ENCODE measurements at places on chromosomes 3 and 15.

GRCh38 chr3:129252748-129253147 lies 3.3 kb downstream of the COPG1 start:
- no peak for DNase-seq

- DNase-seq: peak; percentile 28
Observed at GRCh38 chr3:182713743-182714517, 79.4 kb upstream of the ATP11B start.

DNA sequence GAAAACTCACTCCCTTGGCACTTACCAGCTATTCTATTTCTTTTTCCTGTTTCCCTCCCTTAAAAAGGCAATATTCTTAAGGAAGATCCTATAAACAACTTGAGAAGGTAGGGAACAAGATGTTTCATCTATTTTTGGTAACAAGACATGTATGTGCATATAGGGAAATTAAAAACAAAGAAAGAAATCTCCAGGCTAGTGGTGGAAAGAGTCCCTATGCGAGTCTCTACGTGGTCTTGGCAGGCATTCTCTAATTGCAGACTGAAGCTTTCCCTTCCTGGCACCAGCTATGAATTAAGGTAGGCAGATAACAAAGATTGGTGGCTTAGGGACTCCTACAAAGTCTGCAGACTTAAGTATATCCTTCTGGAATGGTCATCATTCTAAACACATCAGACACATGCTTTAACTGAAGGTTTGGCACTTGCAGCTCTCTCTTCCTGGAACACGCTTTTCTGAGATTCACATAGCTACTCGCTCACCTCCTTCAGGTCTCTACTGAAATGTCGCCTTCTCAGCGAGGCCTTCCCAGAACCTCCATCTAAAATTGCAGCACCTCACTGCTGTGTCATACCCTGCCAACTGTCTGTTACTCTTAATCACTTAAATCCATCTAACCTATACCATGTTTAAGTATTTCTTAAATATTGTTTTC lies 336.0 kb downstream of the VGLL3 start:
- DNase-seq: no peak

GRCh38 chr3:185342459-185343174 lies 20.3 kb upstream of the MAP3K13 start:
- DNase-seq: no peak

DNA sequence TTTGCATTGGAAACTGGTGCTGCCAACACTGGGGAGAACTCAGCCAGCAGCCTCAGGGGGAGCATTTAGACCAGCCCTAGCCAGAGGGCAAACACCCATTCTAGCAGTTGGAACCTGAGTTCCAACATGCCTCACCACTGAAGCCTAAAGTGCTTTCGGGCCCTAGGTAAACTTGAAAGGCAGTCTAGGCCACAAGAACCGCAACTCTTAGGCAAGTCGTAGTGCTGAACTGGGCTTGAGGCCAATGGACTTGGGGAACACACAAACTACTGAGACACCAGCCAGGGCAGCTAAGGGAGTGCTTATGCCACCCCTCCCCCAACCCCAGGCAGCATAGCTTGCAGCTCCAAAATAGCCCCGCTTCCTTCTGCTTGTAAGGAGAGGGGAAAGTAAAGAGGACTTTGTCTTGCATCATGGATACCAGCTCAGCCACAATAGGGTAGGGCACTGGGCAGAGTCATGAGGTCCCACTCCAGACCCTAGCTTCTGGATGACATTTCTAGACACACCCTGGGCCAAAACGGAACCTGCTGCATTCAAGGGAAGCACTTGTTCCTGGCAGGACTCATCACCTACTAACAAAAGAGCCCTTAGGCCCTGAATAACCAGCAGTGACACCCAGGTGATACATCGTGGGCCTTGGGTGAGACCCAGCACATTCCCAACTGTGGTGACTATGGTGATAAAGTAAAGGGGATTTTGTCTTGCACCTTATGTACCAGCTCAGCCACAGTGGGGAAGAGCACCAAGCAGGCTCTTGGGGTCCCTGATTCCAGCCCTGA lies 37.3 kb upstream of the TEX9 start:
- no peak for DNase-seq

GRCh38 chr3:13792512-13793371 lies 87.1 kb downstream of the WNT7A start:
- DNase-seq: no peak
